Small intestine (tissue), 16 donors: ENCODE measurements at places on chromosomes 2 and 18. TPM values are rescaled to one million over a fixed set of nuclear protein-coding genes. Genes with fewer than 3 reads are reported as not detected.
A peak's percentile ranks its signal among the peaks of the same experiment; 100 is the strongest.

The COL5A2 gene
- 1.4 TPM for polyA plus RNA-seq

The IL37 gene
- polyA plus RNA-seq, result not detected

DNA sequence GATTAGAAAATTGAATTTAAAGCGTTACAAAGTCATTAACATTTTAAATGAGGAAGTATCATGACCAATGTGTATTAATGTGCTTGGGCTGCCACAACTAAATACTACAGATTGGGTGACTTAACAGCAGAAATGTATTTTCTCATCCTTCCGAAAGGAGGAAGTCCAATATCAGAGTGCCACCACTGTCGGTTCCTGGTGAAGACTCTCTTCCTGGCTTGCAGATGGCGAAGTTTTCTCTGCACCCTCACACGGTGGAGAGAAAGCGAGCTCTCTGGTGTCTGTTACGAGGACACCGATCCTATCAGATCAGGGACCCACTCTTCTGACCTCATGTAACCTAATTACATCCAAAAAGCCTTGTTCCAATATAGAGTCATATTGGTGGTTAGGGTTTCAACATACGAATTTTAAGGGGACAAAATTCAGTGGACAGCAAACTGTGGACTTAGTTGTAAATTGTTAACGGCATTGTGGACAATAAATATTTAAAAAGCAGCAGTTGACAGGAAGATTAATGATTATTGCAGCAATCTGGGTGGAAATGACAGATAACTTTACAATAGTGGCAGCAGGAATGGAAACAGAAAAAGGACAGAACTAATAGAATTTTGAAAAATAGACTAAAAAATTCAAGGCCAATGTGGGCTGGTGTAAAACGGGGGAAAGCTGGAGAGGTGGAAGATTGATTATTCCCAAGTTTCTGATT, 35.1 kb upstream of the CYRIA start:
- DNase-seq, result no peak

DNA sequence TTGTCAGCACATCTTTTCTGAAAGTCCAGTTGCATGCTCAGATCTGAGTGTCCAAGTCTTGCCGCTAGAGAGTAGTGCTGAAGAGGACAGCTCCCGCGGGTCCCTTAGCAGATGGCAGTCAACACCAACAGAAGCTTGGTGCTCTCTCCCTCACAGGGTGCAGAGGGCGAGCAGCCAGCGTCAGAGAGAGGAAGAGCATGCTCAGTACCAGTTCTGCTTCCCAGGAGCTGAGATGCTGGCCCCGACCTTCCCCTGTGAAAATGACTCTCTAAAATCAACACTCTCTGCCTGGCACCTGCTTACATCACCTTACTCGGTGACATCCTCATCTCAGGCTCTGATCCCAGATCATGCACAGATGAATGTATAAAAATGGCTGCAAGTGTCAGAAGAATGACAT, 86.0 kb upstream of the TWIST2 start:
- peak; percentile 15 for DNase-seq

DNA sequence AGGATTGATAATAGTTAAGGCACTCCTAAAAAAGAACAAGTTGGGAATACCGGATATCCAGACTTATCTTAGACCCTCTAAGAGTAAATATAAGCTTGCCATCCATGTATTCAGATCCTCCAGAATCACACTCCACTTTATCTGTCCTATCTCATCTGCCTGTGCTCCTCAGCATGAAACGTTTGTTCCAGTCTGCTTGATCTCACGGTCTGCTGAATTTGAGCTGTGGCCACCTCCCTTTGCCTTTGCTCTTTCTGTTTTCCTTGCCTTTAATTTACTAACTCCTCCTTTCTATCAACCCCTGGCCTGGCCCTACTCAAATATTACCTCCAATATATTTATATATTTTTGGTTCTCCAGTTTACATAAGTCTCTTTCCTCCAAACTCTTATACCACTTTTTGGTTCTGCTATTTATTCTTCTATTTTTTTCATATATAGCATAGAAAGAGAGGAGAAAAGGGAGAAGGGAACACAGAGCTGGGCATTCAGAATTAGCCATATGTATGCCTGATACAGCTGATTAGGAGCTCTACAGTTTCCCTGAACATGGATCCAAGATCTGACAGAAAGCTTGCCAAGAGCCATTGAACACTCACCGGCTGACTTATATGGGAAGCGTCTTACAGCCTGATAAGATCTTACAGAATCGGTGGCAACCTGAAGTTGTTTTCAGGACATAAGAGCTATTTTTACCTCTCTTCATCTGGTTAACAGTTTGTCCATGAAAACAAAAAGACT, 21.8 kb upstream of the DNAJC27 start:
- DNase-seq, result peak; percentile 45

DNA sequence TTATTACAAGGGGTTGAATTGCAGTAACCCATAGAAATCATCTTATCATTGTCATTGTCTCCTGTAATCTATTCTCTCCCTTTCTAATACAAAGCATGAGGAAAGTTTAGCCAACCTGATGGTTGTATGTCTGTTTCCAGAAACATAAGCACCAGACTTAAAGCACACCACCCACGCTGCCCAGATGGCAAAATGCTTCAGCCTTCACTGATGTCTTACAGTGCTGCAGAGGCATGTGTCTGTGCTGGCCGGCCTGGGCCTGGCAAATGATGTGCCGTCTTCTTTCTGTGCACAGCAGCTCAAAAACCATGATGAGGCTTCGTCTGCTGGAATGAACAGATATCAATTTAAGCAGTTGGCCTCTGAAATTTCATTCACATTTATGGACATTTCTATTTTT, 443.0 kb upstream of the RGPD4 start:
- DNase-seq, result no peak

The REEP1 gene
- polyA plus RNA-seq, result 16.8 TPM

The IWS1 gene
- 53.0 TPM for polyA plus RNA-seq

DNA sequence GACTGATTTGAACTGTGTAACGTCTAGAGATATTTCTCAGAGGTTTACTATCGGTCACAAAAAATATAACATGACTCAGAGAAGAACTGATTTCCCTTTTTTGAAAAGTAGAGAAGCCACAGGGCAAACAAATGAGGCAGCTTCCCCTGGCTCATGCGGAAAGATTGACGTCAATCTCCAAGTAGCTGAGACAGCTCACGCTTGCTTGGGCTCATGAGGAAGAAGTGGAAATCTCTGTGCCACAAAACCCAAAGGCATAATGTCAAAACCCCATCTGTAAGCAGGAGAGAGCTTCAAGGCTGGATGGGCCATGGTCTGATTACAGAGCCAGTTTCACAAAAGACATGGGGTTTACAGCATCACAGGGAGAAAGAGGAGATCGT, 188.1 kb downstream of the ARL4C start:
- peak; percentile 44 for DNase-seq

DNA sequence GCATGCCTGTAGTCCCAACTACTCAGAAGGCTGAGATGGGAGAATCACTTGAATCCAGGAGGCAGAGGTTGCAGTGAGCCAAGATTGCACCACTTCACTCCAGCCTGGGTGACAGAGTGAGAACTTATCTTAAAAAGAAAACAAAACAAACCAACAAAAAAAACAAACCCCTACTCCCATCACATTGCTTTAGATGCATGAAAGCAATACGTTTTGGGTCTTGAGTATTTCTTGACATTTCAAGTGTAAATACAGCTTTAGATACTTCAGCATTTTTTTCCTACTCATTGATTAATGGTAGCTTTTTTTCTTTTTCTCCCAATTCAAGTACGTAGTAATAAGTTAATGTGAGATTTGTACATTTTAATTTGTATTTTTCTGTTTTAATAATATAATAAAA, 20.3 kb downstream of the RASGRP3 start:
- DNase-seq, result no peak

- DNase-seq, result peak; percentile 18
These were observed 214.0 kb upstream of the KCNJ3 start for GRCh38 chr2:154484338-154485099.

DNA sequence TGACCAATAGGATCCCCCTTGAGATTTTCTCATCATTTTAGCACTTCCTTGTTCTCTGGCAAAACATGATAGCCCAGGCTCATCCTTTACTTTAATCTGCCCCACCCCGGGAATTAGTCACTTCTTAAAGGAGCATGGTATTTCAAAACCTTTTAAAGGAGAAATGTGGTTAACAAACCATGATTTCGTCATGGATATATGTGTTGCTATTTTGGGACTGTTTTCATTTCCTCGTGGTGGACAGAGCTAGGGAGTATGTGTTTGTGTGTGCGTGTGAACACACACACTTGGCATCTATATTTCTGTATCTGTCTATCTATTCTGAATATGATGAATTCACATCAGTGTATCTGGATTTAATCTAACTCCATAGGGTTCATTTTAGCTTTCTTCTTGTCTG, 128.1 kb downstream of the BIRC6 start:
- peak; percentile 2 for DNase-seq

DNA sequence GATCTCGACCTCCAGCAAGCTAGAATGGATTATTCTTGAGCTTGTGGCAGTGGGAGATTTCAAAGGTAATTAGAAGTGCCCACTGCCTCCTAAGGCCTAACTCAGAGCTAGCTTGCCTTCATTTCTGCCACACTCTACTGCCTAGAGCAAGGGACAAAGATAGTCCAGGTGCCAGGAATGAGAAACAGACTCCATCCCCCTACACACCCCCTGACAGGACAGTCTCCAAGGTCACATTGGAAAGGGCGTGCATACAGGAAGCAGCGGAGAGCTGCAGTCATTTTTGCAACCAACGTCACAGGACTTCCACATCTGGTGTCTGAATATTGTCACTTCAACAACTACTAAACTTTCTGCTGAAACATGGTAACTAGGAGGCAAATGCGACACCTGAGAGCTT, 101.0 kb upstream of the SH3BP4 start:
- DNase-seq, result no peak

DNA sequence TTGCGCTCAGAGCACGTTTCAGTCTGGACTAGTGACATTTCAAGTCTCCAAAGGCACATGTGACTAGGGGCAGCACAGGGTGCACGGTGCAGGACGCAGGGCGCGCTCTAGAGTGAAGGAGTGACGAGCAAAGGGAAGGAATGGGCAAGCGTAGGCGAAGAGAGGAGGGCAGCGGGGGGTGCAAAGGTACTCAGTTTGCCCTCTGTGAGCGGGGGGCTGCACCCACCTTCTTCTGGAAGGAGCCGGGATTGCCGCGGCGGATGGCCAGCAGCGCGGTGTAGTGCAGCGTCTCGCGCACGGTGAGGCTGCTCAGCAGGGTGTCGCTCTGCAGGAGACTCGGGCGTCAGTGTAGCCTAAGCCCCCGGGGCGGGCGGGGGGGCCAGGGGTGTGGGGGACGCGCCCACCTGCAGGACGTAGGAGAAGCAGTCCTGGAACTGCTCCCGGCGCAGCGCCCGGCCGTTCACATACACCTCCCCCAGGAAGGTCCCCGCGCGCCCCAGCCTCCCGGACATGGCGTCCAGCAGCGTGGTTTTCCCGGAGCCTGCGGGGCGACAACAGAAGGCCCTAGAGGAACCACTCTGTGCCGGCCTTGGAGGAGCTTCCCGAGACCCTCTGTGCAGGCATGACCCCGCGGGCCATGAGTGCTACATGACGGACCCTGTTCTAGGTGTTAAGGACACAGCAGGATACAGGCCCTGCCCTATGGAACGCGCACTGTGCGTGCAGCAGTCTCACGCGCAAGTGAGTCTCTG, 6.9 kb downstream of the ABCG5 start:
- peak; percentile 69 for DNase-seq

- DNase-seq, result no peak
These were observed 235.2 kb downstream of the MTX2 start for GRCh38 chr2:176504440-176504839.

DNA sequence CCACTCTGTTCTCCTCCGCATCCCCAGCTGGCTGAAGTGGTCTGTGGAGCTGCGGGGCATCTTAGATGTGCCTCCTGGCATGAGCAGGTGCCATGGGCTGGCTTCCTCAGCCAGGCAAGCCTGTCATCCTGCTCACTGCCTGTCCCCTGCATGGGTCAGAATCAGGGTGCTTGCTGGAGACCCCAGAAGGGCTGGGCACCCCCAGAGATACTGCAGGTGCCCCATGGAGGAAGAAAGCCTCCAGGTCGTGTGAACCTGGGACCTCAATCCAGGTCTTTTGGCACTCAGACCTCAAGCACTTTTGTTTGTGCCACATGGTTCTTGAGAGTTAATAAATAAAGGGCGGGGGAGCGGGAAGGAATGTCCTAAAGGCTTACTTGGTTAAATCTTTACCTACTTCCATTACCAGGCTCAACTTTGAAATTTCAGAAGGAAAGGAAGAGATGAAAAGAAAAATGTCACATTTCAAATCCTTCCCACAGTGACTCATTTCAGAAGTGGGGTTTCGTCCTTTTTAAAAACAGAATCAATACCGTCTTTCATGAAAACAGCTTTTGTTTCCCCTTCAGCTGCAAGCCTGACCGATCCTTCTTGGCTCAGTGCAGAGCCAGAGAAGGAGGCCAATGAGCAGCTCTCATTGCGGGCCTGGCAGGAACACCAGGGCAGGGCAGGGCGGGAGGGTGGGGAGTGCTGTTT, 69.9 kb downstream of the RHOB start:
- peak; percentile 19 for DNase-seq
